ENCODE measurements at places on chromosomes 16 and 17. TPM values are rescaled to one million over a fixed set of nuclear protein-coding genes. Genes with fewer than 3 reads are reported as not detected.

Gene PDILT
- total RNA-seq: not detected

DNA sequence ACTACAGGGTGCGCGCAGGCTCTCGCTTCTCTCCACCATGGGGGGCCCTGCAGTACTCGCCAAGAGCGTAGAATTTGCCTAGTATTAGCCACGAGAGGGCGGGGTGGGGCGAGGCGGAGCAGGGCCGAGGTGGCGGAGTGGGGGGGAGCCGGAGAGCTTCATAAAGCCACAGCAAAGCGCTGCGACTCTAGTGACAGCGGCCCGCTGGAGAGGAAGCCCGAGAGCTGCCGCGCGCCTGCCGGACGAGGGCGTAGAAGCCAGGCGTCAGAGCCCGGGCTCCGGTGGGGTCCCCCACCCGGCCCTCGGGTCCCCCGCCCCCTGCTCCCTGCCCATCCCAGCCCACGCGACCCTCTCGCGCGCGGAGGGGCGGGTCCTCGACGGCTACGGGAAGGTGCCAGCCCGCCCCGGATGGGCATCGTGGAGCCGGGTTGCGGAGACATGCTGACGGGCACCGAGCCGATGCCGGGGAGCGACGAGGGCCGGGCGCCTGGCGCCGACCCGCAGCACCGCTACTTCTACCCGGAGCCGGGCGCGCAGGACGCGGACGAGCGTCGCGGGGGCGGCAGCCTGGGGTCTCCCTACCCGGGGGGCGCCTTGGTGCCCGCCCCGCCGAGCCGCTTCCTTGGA, at the start of gene TBX21:
TBX21 (plus strand) TSS at position 190 of the 627 bp plus-strand sequence; CDS start at position 409, 219 bp downstream.
- peak; percentile 57 for DNase-seq

GRCh38 chr17:35345926-35346771, 27.3 kb downstream of the SLFN11 start:
- peak; percentile 33 for DNase-seq

DNA sequence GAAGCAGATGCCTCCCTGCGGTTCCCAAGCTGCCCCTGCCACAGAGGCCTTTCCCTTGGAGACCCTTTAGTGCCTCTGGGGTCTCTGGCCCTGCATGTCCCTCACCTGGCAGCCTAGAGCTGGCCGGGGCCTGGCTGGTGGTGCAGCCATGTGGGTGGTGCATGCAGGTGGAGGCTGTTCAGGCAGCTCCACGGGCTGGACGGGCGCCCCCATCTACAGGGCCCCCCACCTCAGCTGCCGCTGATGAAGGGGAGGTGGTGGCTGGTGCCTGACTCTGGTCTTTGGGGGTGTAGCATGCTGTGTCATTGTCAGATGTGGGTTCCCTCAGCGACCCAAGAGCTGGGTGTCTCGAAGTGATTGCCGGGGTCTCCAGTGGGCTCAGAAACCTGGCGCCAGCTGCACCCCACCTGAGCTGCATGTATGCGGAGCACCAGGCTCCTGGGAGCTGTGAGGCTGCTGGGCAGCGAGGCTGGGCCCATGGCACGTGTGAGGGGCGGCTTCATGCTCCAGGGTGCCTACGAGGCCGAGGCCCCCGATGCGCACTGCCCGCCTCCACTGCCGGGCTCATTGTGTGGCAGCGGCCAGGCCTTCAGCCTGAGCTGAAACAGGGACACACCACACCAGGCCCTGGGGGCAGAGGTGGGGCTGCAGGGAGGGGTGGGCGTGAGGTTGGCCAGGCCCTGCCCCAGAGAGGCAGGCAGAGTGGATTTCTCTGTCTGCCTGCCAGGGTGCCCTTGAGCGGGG, 57.0 kb downstream of the BAIAP2 start:
- no peak for DNase-seq

DNA sequence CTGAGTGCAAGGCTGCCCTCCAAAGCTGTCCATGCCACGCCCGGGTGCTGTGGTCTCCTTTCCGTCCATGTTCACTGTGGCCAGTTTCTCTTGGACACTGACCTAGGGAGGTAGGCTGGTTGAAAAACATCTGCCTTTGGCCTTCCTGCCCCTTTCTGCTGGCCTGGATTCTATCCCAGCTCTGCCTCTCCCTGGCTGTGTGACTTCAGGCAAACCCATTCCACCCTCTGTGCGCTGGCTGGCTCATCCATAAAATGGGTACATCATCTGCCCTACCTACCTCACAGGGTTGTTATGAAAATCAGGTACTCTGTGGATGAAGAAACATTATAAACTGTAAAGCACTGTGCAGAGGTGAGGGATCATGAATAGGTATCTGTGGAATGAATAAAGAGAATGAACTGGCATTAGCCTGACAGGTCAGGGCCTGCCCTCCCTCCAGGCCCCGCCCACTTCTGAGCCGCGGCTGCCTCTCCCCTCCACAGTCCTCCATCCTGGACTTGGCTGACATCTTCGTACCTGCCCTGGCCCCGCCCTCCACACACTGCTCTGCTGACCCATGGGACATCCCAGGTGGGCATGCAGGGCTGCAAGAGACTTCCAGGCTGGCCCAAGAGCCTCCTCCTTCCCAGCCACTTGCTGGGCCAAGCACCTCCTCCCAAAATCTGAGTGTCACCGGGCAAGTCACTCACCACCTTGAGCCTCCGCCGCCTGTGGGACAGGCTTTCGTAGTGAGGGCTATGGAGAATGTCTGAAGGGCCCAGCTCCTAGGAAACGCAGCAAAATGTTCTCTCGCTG, 7.0 kb upstream of the SPATA20 start:
- no peak for DNase-seq

DNA sequence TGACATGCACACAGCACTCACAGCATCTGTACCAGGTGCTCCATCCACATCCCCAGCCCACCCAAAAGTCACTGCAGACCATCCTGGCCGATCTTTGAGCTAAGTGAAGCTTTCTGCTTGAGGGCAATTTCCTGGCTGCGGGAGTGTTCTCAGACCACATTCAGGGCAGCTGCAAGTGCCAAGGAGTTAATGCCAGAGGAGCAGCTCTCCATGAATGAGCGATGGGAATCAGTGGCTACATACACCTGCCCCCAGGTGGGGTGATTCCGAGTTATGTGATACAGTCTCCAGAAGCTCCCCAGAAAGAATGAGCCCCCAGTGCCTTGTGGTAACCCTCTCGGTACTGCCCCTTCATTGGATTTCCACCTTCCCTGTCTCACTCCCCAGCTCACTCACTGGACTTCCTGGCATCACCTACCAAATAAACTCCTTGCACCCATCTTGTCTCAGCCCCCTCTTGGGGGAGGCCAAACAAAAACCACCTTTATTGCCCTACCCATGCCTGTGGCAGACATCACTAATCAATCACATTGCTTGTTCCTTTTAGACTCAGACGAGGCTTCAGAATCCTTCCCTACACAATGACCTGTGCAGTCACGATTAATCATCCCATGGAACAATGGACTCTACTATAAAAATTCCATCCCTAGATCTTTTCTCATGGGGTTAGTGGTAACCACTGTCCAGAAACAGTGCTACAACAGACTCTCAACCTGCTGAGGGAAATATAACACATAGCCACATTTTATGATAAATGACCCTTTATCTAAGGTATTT, 121.1 kb downstream of the IRX5 start:
- no peak for DNase-seq

GRCh38 chr17:835263-835662, 53.1 kb downstream of the MRM3 start:
- peak; percentile 84 for DNase-seq

Gene CCDC154
- total RNA-seq: 0.98 TPM

Gene HBA2
- 46.4 TPM for total RNA-seq

DNA sequence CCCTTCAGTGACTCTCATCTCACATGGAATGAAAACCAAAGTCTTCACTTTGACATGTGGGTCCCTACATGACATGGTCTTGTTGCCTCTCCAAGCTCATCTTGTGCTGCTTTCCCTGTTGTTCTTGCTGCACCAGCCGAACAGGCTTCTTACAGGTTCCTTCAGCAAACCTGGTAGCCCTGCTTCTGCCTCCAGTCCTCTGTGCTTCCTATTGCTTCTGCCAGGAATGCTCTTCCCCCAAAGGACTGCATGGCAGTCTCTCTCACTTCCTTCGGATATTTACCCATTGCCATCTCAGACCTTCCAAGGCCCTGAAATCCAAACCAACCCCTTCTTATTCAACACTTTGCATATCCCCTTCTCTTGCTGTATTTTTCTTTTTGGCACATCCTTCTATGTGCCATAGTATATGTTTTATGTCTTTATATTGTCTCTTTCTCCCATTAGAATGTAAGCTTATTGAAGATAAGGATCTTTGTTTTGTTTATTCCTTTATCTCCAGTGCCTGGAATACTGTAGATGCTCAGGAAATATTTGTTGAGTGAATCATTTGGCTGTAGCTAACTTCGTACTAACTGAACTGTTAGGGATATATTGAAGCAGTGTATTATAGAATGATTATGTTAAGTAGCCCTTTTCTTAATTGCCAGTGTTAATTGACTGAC, 57.9 kb upstream of the SLC12A3 start:
- DNase-seq: no peak

DNA sequence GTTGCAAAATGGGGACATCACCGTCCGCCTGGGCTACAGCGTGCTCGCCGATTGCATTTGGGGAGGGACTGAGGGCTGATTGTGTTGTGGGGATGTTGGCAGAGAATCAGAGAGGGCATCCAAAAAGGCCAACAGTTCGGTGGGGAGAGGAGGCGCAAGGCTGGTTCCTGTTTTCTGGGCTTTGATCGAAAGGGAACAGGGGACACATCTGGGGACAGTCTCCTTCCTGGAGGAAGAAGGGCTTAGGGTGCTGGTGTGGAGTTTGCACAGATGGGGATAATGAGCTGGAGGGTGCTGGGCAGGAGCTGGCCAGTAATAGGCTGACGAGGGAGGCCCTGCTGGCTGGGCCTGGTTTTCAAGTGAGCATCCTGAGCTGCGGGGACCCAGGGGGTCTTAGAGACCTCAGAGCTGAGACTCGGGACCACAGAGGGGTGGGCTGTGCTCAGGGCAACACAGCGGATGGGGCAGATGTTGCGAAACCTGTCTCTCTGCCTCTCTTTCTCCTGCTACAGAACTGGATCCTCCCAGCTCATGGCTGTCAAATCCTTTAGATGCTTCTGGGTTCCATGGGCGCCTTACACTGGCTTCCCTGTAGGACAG, 288.7 kb downstream of the SEC14L1 start:
- no peak for DNase-seq

DNA sequence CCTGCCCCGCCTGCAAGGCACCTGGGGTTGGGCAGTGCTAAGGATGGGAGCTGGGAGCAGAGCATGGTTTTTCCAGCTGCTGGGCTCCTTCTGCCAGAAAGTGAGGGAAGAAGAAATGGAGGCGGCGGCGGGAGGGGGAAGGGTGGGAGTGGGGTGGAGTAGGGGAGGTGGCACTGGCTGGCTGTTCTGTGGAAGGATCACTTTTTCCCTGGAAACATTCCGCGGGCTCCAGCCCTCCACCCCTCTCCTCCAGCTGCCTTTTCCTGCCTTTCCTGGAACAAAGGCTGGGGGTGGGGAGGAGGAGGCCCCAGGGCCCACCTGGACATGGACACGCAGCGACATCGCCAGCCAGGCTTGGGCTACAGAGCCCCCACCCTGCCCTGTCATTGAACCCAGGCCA, 41.1 kb downstream of the CFAP20 start:
- DNase-seq: no peak

GRCh38 chr16:88830258-88830657, 18.5 kb upstream of the APRT start:
- no peak for DNase-seq

DNA sequence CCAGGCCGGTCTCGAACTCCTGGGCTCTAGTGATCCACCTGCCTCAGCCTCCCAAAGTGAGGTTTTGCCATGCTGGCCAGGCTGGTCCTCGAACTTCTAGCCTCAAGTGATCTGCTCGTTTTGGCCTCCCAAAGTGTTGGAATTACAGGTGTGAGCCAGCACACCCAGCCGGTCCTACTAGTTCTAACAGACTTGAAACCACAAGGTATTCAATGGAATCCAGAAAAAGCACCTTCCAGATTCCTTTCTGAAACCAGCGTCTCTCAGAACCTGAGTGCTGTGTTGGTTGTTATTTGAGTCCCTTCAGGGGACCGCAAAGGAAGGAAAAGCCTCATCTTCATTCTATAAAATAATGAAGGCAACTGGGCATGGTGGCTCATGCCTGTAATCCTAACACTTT, 4.1 kb downstream of the KRABD2 start:
- DNase-seq: peak; percentile 35

Gene WFIKKN1
- not detected for total RNA-seq

GRCh38 chr16:30895627-30896260, 670 bp upstream of the CTF1 start:
- DNase-seq: no peak

GRCh38 chr17:17540935-17541639, 44.9 kb upstream of the RASD1 start:
- no peak for DNase-seq

Gene HID1
- 37.3 TPM for total RNA-seq

DNA sequence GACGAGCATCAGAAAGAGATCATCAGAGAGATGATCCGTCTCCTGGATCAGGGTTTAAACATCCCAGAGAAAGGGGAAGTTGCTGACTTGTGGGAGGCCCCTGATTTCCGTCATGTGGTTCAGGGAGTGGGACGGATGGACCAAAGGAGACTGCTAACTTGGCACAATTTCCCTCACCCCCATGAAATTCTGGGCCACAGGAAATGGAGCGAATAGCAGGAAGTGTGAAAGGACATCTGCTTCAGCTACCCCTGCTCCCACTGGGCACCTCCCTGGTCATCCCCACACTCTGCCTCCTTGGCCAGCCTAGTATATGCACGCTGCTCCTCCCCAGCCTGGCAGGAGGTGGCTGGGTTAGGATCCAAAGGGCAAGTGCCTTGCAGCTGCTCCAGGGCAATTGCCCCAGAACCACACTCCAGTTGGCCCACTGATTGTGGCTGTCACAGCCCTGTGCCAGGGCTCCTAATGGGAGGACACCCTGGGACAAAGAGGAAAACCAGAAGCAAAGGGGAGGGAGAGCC, 1.3 kb downstream of the ARRB2 start:
- DNase-seq: no peak

GRCh38 chr16:79005096-79005495, 595.4 kb downstream of the MAF start:
- no peak for DNase-seq

Gene TBC1D3E
- total RNA-seq: not detected

Data from breast epithelium (tissue), 4 donors.